ENCODE measurements at places on chromosomes 1 and 21.

DNA sequence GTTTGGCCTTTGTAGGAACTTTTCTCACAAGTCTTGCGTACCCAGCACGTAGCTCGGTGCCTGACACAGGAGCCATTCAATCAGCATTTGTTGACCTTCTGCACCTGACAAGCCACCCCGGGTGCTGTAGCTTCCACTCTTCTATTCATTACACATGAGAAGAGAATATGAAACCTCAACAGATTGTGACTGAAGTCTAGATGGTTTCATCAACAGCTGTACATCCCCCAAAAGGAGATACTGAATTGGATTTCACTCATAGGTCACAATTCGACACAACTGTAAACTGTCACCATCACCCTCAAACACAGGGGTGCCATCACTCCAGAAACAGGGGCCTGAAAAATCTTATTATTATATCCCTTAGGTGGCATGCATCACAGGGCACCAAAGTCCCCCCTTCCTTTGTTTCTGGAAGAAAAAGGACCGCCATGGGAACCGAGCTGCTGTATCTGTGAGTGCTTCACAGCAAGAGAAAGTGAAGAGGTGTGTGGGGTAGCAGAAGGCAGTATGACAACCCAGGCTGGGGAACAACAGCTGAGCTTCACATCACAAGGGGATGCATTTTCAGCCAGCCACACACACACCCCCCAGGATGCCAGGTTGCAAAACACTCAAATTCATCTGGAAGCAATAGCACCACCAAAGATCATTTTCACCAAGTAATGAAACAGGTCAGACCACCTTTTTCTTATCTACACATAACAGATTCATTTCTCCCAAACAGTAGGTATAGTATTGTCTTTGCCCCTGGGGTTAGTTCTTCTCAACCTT, 225.7 kb downstream of the TOMM20 start:
- DNase-seq = no peak

DNA sequence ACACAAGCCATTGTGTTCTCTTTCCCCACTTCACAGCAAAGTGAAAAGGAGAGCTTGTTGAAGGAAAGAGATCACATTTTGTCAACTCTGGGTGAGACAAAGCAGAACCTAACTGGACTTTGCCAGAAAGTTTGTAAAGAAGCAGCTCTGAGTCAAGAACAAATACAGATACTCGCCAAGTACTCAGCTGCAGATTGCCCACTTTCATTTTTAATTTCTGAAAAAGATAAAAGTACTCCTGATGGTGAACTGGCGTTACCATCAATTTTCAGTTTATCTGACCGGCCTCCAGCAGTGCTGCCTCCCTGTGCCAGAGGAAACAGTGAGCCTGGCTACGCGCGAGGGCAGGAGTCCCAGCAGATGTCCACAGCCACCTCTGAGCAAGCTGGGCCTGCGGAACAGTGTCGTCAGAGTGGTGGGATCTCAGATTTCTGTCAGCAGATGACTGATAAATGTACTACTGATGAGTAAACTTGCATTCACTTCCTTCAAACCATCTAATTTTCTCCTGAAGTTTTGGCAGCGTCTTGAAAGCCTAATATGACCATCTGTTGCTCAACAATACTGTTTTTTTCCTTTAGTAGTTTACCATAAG, 43.7 kb downstream of the BACH1 start:
- peak; percentile 69 for DNase-seq

DNA sequence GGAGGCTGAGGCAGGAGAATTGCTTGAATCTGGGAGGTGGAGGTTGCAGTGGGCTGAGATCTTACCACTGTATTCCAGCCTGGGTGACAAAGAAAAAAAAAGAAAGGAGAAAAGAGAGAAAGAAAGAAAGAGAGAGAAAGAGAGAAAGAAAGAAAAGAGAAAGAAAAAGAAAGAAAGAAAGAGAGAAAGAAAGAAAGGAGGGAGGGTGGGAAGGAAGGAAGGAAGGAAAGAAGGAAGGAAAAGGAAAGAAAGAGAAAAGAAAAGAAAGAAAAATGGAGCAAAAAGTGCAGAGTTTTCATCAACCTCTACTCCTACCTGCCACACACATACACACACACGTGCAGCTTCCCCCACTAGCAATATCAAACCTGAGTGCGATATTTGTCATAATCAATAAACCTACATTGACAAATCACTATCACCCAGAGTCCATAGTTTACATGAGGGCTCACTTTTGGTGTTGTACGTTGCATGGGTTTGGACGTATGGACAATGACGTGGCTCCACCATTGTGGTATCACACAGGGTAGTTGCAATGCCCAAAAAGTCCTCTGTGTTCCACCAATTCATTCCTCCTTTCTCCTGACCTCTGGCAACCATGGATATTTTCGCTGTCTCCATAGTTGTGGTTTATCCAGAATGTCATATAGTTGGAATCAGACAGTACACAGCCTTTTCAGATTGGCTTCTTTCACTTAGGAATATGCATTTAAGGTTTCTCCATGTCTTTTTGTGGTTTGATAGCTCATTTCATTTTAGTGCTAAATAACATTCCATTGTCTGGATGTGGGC, 36.5 kb downstream of the EVA1C start:
- no peak for DNase-seq

GRCh38 chr1:43425045-43425444, 28.7 kb downstream of the HYI start:
- no peak for DNase-seq

DNA sequence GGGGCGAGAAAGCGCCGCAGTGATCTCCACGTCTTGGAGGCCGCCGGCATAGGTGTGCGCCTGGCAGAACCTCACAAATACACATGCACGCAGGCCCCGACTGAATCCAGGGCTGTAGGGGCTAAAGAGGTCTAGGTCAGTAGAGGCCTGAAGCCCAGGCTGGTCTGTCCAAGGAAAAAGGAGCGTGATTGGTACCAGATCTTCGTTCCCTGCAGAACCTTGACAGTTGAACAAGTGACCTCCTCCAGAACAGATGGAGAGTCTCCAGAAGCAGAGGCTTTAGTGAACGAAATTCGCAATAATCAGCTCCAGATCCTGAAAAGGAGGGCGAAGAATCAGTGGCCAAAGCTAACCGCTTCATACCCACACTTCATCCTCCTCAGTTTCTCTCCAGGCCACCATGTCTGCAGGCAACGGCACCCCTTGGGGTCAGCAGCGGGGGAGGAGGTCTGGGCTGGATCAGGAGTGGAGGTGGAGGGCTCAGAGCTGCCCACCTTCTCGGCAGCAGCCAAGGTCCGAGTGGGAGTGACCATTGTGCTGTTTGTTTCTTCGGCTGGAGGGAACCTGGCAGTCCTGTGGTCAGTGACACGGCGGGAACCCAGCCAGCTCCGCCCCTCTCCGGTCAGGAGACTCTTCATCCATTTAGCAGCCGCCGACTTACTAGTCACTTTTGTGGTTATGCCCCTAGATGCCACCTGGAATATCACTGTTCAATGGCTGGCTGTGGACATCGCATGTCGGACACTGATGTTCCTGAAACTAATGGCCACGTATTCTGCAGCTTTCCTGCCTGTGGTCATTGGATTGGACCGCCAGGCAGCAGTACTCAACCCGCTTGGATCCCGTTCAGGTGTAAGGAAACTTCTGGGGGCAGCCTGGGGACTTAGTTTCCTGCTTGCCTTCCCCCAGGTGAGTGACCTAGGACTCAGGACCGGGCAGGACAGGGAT, 749 bp upstream of the PEX11B start:
- no peak for DNase-seq

DNA sequence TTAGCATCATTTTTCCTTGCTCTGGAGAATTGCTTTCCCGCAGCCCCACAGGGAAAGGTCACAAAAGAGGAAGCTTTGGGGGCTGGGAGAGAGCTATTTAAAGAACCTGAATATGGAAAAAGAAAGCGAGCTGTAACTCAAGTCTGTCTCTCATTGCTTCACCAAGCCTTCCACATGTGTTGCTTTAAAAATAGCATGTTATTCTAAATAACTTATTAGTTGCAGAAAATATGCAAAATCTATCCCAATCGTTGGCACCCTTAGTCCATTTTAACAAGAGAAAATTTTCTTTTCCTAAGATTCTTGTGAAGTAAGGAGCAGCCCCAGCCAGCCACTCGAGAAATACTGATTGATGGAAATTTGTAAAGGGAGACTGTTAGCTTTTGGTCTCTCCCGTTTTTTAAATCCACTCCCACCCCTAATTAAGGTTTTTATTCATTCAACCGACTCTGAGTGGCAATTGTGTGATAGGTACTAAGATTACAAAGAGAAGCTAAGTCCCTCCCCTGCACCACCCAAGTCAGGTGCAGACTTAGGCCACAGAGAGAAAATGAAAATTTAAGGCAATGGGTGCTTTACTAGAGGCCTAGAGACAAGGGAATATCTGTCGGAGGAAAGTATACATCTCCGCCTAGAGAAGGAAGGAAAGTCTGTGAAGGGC, 802 bp downstream of the CYP4X1 start:
- DNase-seq = no peak

DNA sequence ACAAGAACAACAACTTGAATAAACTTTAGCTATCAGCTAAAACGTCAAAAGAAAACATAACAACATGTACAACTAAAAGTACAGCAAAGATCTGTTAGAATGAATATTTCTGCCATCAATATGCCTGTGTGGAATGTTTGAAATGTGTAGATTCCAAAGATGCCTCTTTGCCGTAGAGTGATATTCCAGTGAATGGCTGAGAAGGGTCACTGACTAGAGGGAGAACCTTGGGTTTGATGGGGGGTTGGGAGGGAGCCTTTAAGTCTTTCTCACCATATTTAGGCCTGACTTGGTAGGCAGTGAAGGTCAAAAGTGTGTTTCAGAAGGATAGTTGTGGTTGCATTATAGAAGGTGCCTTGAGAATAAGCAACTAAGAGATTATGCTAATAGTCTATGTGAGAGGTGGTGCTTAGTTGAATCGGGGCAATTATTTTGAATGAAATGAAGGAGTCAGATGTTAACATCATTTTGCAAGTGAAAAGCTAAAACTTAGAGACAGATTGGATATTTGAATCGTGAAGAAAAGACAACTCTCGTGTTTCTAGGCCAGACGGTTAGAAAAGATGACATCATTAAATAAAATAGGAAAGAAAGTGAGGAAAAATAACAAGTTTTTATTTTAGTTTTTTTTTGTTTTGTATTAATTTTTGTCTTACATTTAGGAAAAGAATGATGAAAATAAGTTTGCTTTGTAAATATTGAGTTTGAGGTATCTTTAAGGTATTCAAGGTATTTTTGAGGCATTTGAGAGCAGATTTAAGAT, 53.8 kb downstream of the PLA2G4A start:
- DNase-seq = no peak

DNA sequence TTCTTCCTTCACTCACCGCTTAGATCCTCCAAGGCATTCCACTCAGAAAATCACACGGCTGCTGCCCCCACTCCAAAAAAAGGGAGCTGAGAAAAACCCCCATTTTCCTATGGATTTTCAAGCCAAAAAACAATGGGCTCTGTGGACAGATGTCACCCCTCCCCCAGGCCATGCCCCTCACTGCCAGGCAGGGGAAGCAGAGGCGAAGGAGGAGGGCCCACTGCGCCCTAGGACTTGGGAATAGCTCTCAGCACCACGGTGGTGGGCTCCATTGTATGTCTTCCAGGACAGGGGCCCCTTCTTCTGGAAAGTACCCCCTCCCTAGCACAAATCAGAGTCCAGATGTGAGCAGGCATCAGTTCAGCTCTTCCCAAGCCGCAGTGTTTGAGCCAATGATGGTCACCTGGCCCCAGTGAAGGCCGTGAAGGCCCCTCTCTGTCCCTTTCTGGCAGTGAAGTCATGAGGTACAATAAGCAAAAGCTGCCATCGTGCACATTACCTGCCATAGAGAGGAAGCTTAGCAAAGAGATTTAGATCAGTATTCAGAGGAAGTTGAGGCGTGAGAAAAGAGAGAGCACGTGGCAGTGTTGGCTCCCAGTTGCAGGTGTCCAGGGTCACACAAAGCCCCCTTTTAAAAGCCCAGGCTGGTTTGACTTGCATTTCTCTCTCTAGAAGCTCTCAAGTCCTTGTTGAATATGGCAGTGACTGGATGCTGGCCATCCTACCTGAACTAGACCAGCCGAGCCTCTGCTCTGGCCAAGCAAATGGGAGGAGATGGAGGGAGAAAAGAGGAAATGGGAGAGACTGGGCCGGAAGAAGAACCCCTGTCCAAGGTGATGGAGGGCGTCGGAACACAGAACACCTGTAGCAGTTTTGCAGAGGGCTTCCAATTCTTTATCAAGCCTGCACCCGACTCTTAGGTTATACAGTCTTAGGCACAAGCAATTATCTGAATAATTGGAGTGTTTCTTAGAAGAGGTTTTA, 149.0 kb downstream of the TOMM20 start:
- DNase-seq = no peak

GRCh38 chr21:18716578-18717138, 313.1 kb upstream of the TMPRSS15 start:
- DNase-seq = no peak

- DNase-seq = no peak
Observed at GRCh38 chr1:6261615-6261995, 707 bp upstream of the GPR153 start.

GRCh38 chr21:28235169-28235895, 757.3 kb downstream of the LTN1 start:
- DNase-seq = no peak

Measured in stimulated activated CD4-positive, alpha-beta T cell treated with anti-CD3 and anti-CD28 coated beads, Interleukin-12 subunit alpha, Interleukin-12 subunit beta, amount 100 ng/mL, for 48 hours (primary cell).